ENCODE measurements at places on chromosomes 12 and 14.

DNA sequence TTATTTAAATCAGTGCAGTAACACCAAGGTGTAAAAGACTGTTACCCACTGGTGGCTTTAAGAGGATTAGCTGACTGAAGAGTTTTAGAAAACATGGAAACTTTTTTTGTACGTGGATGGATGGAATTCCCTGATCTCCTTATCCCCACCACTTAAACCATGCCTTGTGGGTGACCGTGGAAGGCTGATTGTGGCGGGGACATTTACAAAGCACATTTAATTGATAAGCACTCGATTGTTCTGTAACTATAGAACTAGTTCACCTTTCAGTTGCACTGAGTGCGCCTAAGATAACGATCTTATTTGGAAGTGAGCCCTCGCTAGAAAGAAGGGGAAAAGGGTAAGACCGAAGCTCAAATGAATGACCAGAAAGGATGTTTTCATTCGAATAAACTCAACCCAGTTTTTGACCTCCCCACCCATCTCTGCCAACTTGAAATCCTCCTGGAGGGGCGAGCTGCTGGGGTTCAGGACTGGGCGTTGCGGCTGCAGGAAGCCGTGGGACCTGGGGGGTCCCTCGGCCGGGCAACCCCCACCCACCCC, 688 bp upstream of the RASSF3 start:
- DNase-seq, result no peak

GRCh38 chr12:94596596-94596995, 53.8 kb downstream of the TMCC3 start:
- DNase-seq, result no peak

DNA sequence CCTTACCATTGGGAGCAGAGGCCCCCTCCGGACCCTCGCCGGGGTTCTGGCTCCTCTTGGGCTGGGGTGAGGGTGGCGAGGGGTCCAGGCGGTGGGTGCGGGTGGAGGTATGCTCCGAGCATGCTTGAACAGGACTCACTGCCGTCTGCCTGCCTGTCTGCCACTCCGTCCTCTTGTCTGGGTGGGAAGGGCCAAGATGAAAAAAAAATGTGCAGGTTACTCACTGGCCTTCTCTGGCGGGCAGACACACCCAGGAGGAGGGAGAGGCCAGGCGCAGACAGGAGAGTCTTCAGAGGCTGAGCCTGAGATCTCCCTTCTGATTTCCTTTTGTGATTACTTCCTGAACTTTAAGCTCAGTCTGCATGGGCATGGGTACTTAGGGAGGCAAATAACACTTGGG, 76.1 kb downstream of the STON2 start:
- no peak for DNase-seq

- no peak for DNase-seq
Measured at GRCh38 chr12:131066207-131066885, 112.6 kb downstream of the ADGRD1 start.

- no peak for DNase-seq
Measured at GRCh38 chr12:127590868-127591267, 676.1 kb upstream of the TMEM132C start.

DNA sequence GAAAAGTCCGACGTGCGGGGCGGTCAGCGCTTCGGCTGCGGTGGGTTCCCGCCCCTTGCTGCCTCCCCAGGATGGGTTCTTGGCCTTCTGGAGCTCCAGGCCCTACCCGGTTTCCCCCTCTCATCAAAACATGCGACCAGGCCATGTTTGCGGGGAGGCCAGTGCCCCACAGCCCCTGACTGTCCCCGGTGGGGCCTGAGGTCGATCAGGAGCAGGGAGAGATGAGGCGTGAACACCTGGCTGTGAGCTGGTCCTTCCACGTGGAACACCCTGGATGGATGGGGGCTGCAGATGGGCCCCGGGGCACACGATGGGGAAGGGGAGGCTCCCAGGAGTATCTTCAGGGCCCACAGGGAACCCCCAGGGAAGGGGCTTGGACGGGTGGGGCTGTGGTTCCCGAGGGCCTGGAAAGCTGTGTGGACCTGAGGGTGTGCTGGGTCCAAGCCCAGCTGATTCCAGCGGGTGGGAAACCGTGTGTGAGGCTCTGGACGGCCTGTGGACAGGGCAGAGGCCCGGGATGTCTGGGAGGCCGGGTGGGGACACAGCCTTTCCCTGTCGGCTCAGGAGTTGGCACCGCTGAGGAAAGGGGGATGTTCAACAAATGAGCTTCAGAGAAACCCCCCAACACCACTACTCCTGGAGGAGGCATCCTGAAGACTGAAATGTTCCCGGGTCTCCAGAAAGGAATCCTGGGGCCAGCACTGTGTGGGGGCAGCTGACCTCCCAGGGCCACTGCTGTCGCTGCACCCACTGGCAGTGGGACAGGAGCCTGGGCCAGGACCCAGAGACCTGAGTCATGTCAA, 187.0 kb upstream of the C14orf180 start:
- DNase-seq, result no peak

All from HS-27A (cell line).